ENCODE measurements at places on chromosomes 6 and 20. TPM values are rescaled to one million over a fixed set of nuclear protein-coding genes. Genes with fewer than 3 reads are reported as not detected.

GRCh38 chr6:134398453-134398852 lies 80.5 kb upstream of the SGK1 start:
- no peak overlapping the region for H3K4me3 ChIP-seq
- H3K36me3 ChIP-seq = no peaks in the 10 kb centered on the region
- H3K27ac ChIP-seq = peak overlapping the region; percentile 21
- no peak for DNase-seq
- H3K4me1 ChIP-seq = peaks cover 26% of the 10 kb centered on the region
- H3K27me3 ChIP-seq = peaks cover 2% of the 10 kb centered on the region

- H3K4me3 ChIP-seq = no peak overlapping the region
- H3K4me1 ChIP-seq = no peaks in the 10 kb centered on the region
- H3K27ac ChIP-seq = no peak overlapping the region
- DNase-seq = no peak
Measured at GRCh38 chr6:46917002-46917545, 4.7 kb downstream of the ADGRF5 start.

GRCh38 chr6:145631374-145631773 lies 103.9 kb downstream of the EPM2A start:
- H3K27ac ChIP-seq = no peak overlapping the region
- H3K4me1 ChIP-seq = peaks cover 9% of the 10 kb centered on the region
- DNase-seq = no peak
- H3K27me3 ChIP-seq = peaks cover 5% of the 10 kb centered on the region
- H3K4me3 ChIP-seq = no peak overlapping the region

HMGCLL1 gene
- not detected for total RNA-seq

- no peaks in the 10 kb centered on the region for H3K27me3 ChIP-seq
- DNase-seq = no peak
- H3K27ac ChIP-seq = no peak overlapping the region
- peaks cover 48% of the 10 kb centered on the region for H3K36me3 ChIP-seq
Measured at GRCh38 chr20:51462566-51463276, 79.8 kb downstream of the NFATC2 start.
